ENCODE measurements at places on chromosomes 13 and 19.

DNA sequence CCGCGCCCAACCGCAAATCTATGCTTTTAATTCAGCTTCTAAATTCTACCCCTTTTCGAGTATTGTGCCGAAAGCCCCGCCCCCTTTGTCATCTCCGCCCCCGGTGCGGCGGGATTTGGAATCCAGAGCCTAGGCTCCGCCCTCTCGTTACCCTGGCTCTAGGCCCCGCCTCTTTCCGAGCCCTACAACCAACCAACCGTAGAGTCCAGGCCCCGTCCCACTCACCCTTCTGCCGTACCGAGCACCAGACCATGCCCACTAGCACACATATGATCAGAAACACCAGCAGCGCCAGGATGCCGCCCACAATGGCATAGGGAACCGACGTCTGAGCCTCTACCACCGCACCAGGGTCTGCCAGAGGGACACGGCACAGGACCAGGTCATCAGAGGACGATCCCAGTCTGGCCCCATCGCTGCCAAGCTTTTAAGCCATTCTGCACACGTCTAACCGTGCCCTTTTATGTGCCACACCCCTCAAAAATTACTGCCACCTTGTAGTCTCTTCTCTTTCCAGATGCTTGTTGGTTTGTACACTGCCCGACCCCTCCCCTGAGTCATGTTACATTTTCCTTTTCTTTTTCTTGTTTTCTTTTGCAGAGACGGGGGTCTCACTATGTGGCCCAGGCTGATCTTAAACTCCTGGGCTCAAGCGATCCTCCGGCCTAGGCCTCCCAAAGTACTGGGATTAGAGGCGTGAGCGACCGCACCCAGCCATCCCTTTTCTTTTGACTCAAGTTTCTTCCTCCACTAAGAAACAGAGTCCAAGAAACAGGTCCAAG is 4.7 kb upstream of the ZNF428 start:
- no peak for DNase-seq

- DNase-seq = no peak
Measured at GRCh38 chr19:49492573-49493405, 3.4 kb upstream of the RPS11 start.

GRCh38 chr13:112058519-112058873 is 8.5 kb upstream of the SOX1 start:
- no peak for DNase-seq

GRCh38 chr19:3509566-3509989 is 3.5 kb downstream of the FZR1 start:
- DNase-seq = no peak

GRCh38 chr13:39326469-39327171 is 276.4 kb downstream of the LHFPL6 start:
- DNase-seq = no peak

- no peak for DNase-seq
Measured at GRCh38 chr13:77056382-77056781, 29.4 kb upstream of the FBXL3 start.

GRCh38 chr13:94559222-94559795 is 36.6 kb downstream of the TGDS start:
- DNase-seq = no peak

GRCh38 chr13:108306860-108307259 is 37.3 kb downstream of the TNFSF13B start:
- no peak for DNase-seq

GRCh38 chr13:85564598-85564997 is 234.6 kb downstream of the SLITRK6 start:
- DNase-seq = no peak

- DNase-seq = no peak
Measured at GRCh38 chr13:38265132-38265497, 84.5 kb upstream of the UFM1 start.

DNA sequence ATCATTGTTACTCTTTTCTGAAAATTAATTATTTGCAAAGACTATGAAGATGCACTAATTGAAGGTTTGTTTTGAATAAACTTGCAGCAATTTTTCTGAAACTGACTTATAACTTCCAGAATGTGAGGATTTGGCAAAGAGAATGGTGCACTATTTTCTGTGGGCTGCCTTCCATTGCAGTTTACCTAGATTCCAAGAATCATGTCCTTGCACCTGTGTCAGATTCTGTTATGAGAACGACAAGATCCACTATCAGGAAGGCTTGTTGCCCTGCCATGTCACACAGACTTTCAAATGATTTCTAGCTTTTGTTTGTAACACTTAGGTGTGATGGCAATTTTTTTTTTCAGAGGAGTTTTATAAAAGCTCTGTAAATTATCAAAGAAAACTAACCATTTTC is 5.6 kb upstream of the SLAIN1 start:
- DNase-seq = no peak

DNA sequence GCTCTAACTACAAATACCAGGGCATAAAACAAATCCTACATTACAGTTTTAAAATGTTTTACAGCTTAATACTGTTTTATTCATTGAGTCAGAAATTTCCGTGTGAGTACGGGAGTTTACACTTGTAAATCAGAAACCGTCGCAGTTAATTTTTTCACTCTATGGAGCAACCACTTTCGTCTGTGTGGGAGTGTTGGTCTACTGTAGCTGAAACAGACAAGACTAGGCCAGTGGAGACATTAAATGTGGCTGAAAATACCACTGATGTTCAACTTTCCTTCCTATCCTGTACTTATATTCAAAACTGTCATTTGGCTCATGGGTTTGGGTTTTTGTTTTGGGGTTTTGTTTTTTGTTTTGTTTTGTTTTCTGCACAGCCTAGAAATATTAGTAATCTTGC is 268.7 kb downstream of the DCT start:
- no peak for DNase-seq

DNA sequence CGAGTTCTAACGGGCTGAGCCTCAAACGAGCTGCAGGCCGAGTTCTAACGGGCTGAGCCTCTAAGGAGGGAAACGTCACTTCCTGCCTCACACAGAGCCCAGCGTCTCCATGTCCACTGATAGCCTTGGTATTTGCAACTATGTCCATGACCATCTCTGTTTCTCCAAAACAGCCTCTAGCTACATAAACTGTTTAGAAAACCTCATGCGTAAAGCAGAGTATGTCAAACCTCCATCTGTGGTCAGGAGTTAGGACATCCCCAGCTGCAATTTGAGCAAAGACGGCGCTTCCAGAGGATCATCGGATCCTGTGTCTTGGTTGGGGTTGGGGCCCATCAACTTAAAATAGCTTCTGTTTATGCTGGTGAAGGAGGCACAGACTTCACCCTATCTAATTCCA is 20.8 kb downstream of the RASA3 start:
- no peak for DNase-seq

DNA sequence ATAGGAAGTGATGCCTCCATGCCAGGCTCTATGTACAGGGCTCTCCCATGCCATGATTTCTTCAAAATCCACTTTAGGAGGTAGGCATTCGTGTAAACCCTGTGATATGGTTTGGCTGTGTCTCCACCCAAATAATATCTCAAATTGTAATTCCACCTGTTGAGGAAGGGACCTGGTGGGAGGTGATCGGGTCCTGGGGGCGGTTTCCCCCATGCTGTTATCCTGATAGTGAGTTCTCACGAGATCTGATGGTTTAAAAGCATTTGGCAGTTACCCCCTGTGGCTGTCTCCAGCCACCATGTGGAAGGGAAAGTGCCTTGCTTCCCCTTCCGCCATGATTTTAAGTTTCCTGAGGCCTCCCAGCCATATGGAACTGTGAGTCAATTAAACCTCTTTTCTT is 8.1 kb downstream of the SARS2 start:
- DNase-seq = no peak

DNA sequence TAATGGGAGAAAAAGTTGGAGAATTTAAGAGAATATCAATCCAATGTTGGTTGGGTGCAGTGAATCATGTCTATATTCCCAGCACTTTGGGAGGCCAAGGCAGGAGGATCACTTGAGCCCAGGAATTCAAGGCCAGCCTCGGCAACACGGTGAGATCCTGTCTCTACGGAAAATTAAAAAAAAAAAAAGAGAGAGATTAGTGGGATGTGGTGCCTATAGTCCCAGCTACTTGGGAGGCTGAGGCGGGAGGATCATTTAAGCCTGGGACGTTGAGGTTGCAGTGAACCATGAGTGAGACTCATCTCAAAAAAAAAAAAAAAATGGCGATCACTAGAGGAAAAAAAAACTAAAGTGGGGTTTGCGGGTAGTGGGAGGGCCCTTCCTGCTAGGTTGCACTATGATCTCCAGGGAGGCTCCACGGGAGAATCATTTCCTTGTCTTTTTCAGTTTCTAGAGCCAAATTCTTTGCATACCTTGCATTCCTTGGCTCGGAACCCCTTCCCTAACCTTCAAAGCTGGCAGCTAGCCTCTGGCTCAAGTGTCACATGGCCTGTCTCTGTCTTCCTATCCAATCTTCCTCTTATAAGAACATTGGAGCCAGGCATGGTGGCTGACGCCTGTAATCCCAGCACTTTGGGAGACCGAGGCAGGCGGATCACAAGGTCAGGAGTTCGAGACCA is 5.8 kb upstream of the ERCC2 start:
- no peak for DNase-seq

GRCh38 chr13:27226991-27227390 is 24.4 kb upstream of the RPL21 start:
- no peak for DNase-seq

- no peak for DNase-seq
Measured at GRCh38 chr19:29397748-29398147, 128.0 kb upstream of the VSTM2B start.

DNA sequence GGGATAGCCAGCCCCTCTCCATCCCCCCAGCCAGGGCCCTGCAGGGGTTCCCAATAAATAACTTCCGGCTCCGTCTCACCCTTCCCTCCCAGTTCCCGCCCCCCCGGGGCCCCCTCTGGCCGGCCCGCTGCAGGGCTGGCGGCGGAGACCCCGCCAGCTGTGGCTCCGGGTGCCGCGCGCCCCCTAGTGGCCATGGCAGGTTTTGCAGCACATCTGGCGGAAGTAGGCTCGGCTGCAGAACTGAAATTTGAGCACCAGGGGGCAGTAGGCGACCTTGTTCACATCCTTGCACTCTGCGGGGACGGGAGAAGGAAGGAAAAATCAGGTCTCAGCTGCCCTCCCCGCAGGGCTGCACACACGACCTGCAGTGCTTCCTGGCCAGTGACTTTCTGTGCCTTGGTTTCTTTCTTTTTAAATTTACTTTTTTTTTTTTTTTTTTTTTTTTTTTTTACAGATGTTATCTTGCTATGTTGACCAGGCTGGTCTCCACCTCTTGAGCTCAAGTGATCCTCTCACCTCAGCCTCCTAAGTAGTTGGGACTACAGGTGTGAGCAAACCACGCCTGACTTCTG is 3.6 kb upstream of the MYO1F start:
- peak; percentile 69 for DNase-seq

- no peak for DNase-seq
Measured at GRCh38 chr13:40490086-40490758, 176.2 kb downstream of the FOXO1 start.

DNA sequence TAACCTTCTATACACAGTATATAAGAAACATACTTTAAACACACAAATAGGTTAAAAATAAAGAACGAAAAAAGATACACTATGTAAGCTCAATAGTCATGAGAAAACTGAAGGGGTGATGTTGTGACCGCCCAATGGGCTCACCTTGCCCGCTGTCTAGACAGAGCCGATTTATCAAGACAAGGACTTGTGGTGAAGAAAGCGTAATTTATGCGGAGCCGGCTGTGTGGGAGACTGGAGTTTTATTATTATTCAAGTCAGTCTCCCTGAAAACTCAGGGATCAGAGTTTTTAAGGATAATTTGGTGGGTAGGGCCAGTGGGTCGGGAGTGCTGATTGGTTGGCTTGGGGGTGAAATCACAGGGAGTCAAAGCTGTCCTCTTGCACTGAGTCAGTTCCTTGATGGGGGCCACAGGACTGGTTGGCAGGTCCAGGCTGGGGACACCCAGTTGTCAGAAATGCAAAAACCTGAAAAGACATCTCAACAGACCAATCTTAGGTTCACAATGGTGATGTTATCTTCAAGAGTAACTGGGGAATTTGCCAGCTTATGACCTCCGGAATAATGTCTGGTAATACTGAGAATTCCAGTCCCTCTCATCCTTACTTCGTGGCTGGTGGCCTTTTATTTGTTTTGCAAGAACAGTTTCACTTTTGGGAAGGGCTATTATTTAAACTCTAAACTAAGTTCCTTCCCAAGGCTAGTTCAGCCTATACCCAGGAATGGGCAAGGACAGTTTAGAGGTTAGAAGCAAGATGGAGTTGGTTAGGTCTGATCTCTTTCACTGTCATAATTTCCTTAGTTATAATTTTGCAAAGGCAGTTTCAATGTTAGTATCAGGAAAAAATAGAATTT is 96.6 kb downstream of the UBL3 start:
- no peak for DNase-seq

GRCh38 chr13:30224732-30225131 is 82.6 kb downstream of the KATNAL1 start:
- no peak for DNase-seq

GRCh38 chr13:113292021-113292862 is 4.8 kb upstream of the LAMP1 start:
- no peak for DNase-seq

- DNase-seq = no peak
Measured at GRCh38 chr13:52955472-52955874, 73.1 kb upstream of the OLFM4 start.

DNA sequence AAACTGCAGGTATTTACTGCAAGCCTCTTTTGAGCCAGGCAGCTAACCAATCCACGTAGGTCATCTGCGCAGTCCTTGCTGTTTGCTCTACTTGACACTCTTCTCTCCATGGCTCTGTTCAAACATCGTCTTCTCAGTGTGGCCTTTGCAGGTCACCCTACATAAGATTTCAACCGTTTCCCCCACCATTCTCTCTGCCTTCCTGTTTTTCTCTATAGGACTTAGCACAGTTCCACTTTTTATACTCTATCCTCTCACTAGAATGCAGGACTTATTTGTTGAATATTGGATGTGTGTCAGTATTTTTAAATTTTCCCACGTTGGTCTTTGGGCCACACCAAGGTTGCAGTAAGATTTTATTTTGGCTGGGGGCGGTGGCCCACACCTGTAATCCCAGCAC is 1.7 kb upstream of the FBXW9 start:
- DNase-seq = no peak

DNA sequence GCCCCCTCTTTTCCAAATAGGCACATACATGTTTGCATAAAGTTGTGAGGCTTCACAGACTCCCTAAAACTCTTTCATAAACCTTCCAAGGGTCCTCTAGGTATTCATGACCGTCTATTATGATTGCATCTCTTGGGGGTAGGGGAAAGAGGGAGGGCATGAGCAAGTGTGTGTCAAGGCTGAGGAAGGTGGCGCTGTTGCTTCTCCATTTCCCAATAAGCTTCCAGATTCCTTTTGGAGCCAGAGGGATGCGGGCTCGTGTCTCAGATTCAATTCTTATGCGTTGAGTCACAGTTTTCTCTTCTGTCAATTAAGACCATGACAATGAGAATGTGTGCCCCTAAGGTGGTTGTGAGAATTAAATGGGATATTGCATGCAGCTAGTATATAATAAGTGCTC is 51.0 kb upstream of the CYP2A7 start:
- DNase-seq = no peak

- no peak for DNase-seq
Measured at GRCh38 chr19:55096061-55096701, 20.5 kb downstream of the EPS8L1 start.

DNA sequence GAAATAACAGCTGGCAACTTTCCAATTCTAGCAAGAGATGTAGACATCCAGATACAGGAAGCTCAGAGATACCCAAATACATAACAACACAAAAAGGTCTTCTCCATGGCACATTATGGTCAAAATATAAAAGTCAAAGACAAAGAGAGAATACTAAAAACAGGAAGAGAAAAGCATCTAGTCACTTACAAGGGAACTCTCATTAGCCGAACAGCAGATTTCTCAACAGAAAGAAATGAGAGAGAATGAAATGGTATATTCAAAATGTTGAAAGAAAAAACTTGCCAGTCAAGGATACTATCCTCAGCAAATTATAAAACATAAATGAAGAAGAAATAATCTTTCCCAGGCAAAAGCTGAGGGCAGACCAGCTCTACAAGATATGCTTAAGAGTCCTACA is 12.4 kb downstream of the ZNF780A start:
- DNase-seq = no peak
